Right lung (tissue), 10 donors: ENCODE measurements at places on chromosomes 5 and 9. TPM values are rescaled to one million over a fixed set of nuclear protein-coding genes. Genes with fewer than 3 reads are reported as not detected.

DNA sequence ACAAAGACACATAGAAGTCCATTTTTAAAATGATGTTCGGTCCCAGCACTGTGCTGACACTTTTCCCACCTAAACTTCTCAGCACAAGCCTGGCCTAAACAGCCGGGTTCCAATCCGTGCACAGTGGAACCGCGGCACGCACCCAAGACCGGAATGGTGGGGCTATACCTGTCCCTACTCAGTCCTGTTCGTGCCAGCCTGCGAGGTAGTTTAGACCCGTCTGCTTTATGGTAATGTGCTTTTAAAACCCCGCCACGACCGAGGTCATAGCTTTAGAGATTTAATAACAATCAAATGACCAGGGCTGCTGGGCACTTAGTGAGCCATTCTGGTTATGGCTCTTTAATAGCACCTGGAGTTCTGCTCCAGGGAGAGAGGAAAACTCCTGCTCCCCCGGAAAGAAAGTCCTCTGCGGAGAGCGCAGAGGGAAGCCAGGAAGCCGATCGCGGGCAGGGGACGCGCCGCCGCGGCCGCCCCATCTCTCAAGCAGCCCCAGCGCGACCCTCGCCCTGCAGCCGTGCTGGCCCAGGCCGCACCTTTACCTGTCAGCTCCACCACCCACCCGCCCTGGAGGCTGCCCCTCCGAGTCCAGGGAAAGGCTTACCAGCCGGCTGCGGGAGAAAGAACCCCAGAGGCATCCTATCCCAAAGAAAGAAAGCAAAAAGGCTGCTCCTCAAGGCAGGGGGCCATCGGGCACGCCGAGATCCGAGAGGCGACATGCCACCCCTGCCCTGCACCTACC is 511 bp downstream of the ARL15 start:
- DNase-seq: peak; percentile 33

DNA sequence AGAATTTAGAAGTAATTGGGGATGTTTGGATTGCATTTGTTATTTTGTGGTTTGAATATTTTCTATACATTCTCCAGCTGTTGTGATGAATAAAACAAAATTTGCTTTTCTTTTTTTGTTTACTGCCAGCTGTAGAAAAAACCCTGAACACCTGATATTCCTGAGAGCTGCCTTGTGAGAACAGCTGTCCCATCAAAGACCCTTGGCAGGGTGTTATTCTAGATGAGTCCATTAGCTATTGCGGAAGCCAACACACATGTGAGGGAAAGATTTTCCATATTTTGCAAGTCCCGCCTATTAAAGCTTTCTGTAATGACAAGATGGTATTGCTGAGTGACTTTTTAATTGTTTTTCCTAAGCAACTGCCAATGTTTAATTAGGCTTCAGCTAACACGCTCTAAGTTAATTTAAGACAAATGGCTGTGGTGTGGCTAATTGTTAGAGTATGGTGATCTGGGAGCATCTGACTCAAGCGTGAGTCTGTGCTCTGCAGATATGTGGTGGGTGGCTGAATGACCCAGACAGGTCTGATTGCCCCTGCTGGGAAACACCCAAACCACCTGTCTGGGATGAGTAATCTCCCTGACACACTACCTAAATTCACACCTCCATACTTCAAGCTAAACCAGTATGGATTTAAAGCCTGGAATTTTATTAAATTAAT is 86.5 kb upstream of the PRLR start:
- DNase-seq: no peak

DNA sequence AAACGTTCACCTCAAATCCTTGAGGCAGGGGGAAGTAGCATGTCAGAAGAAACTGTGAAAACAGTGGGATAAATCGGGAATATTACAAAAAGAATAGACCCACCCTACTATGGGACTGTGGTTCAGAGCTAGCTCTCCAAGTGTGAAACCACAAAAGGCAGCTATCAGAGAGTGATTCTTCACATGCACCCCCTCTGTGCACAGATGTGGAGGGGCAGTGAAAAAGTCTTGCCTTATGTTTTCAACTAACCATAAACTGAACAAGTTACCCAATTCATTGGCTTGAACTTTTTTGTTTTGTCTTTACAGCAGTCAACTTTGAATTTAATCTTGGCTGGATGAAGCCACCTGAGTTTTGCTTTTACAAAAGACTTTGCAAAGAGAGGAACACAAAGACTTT is 98.8 kb upstream of the NR4A3 start:
- no peak for DNase-seq

DNA sequence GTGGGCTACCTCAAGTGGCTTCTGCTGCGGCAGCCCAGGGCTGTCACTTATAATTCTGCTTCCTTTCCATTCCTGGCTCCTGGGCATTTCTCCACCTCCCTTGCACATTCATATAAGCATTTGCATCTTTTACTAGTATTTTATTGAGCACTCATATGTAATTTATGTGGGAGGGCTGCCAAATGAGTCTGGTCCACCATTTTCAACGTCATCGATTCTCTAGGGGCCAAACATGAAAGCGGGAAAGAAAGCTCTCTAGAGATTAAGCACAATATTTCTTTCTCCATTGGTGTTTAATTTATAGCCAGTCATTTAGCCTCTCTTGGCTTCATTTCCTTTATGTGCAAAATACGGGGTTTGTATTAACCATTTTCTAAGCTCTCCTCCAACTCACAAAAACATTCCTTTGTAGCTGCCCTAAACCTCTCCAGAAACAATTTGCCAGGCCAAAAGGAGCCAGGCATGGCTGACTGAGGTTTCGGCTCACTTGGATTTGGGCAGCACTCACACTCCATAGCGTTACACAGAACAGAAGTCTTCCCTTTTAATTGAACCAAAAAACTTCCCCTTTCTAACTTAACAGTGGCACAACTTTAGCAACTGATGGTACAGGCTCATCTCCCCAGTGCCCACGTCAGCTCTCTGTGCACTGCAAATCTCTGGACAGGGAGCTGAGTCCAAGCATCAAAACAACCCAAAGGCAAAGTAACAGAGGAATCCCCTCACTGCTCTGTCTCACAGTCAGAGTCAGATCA is 183.5 kb downstream of the ROR2 start:
- DNase-seq: no peak

DNA sequence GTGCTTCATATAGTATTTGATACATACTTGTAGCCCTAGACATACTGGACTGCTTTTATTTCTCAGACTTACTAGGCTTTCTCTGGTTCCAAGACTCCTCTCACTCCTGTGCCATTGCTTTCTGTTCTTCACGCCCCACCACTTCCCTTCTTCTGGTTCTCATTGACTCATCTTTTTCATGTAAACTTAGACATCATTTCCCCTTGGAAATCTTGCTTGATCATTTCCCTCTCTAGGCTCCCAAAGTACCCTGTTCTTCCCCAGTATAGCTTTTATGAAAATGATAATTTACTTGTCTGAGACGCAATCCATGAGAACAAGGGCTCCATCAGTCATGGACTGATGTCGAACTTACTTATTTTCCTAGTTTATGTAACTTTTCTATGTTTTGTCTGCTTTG is 83.5 kb downstream of the TLR4 start:
- DNase-seq: no peak

The CCNI2 gene
- 0.82 TPM for polyA plus RNA-seq

- no peak for DNase-seq
Measured at GRCh38 chr5:146671561-146672295, 155.7 kb upstream of the GPR151 start.

The SYNPO gene
- 33.2 TPM for polyA plus RNA-seq

The PPP6C gene
- 55.2 TPM for polyA plus RNA-seq

The SLC1A1 gene
- 3.5 TPM for polyA plus RNA-seq

The FOXI1 gene
- polyA plus RNA-seq: not detected

The NUTM2F gene
- 0.36 TPM for polyA plus RNA-seq

- no peak for DNase-seq
Measured at GRCh38 chr9:109886617-109887016, 106.6 kb downstream of the PALM2AKAP2 start.

DNA sequence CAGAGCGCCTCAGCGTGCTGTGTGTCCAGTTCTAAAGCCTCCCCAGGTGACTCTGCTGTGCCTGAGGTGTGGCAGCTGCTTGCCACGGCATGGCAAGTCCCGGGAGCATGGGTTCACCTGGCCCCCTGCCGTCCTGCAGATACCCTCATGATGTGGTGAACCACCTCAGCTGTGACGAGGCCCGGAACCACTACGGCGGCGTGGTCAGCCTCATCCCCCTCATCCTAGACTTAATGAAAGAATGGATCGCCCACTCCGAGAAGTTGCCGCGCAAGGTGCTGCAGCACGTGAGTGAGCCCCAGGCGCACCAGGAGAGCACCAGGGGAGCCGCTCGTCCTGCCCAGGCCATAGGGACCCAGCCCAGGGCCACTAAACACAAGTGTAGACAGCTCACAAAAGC is 9.5 kb downstream of the SPACA9 start:
- no peak for DNase-seq

The SPAAR gene
- 4.2 TPM for polyA plus RNA-seq

DNA sequence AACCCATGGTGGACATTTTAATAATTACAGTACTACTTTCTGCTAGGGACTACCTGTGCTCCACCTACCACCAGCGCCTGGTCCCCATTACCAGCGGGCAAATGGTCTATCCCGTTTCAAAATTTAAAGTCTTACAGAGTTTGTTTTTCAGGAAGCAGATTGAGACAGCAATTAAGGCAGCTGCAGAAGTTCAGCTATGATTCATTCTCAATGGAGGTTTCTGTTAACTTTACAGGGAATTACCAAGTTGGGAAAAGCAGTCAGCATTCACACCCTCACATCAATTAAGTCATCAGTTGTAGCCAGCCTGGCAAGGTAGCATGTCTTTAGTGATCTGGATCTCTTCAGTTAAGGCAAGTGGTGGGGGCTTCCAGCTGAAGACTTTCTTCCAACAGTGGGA is 410.6 kb upstream of the DAB2 start:
- DNase-seq: no peak

The S1PR3 gene
- 113 TPM for polyA plus RNA-seq

The NRG2 gene
- 8.9 TPM for polyA plus RNA-seq

The AK8 gene
- polyA plus RNA-seq: 4.0 TPM

The NEUROG1 gene
- polyA plus RNA-seq: not detected

DNA sequence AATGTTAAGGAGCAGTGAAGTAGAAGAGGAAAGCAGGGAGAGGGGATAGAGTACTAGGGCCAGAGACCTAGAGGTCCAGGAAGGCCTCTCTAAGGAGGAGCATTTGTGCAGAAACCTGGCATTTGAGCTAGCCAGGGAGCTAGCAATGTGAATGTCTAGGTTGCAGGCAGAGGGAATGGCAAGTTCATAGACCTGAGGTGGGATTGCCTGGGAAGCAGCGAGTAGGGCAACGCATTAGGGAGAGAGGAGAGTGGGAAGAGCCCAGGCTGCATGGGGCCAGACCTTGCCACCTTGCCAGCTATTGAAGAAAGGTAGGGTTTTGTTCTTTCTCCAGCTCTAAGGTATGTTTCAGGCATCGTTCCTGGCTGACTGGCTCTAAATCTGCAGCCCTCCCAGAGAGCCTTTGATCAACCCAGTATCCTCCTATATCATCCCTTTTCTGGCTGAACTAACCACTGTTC is 54.0 kb downstream of the SLC22A5 start:
- DNase-seq: no peak

DNA sequence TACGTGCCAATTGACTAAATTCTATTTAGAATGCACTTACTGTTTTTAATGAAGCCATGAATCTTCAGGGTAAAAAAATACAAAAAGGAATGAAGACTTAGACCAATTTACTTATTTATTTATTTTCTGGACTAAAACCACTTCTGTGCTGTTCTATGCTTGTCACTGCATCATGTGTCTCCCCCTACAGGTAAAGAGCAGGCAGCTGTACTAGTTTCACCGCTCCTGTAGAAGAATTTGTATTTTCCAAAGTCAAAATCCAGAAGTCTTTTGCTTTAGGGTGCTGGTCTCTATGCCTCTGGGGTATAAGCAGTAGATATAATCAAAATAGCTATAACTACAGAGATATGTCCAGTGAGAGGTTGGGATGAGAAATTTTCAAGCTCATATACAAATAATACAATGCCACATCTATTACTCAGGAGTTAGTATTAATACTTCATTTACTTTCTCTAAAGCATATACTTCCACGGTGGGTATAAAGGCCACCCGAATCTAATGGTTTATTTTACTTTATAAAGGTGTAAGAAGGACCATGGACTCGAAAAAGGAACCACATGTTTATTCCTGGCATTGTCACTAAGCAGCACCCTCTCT is 591.5 kb downstream of the RAB3C start:
- peak; percentile 42 for DNase-seq

DNA sequence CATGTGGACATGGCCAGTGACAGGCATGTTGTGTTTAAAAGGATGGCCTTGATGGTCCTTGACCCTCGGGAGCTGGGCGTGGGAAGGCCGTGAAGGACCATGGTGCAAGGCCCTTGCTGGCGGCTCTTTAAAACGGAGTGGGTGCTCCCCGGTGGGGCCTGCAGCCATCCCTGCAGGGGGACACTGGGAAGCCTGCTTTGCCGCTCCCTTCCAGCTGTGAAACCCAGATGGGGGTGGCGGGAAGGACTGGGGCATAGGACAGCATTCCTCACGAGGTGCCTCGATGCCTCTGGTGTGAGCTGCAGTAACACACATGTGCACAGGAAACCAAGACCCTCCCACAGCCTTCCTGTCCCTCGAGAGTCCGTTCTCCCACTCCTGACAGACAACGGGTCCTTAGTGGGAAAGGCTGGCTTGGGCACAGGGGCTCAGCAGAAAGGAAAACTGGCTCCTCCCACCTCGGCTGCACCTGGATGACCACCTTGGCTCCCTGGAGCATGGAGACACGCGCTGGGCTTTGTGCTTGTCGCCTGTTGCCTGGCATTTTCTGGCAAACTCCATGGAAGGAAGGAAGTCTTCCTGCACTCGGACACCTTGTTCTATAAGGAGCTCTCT is 30.3 kb upstream of the IRX4 start:
- DNase-seq: no peak
